ENCODE measurements at places on chromosomes 1 and 21.

DNA sequence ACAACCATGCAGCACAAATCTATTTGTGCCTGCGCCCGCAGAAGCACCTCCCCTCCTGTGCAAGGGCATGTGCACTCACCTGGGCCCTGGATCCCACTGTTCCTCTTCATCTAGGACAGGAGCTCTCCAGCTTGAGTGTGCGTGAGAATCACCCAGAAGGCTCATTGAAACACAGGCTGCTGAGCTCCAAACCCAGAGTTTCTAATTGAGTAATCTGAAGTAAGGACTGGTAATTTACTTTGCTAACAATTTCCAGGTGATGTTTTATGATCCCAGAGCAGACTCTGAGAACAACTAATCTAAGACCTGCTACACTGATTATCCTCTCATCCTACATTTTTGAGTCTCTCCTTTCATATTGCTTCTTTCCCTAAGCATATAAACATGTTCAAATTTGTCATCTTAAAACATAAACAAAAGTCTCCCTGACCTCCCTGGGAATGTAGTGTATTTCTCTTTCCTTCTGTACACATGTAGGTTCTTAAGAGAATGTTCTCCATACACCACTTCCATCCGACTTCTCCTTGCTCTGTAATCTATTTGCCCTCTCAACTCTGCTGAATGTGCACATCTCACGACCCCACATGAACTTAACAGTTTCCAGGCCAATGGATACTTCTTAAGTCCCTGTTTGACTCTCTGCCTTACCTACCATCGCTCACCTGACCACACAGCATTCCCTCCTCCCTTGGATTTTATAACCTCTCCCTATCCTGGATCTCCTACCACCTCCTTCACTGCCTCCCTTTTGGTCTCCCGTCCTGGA lies 522.5 kb downstream of the SMYD3 start:
- DNase-seq = no peak

- peak; percentile 80 for DNase-seq
Measured at GRCh38 chr1:7902478-7903085, 38.1 kb downstream of the TNFRSF9 start.

GRCh38 chr1:5854754-5855153 lies 137.5 kb downstream of the NPHP4 start:
- no peak for DNase-seq

- peak; percentile 55 for DNase-seq
Measured at GRCh38 chr1:164787834-164788231, 228.8 kb downstream of the PBX1 start.

- DNase-seq = no peak
Measured at GRCh38 chr1:60847855-60848582, 234.3 kb upstream of the NFIA start.

All from HAP-1 (cell line).